ENCODE measurements at places on chromosomes 2 and 18. TPM values are rescaled to one million over a fixed set of nuclear protein-coding genes. Genes with fewer than 3 reads are reported as not detected.
A peak's percentile ranks its signal among the peaks of the same experiment; 100 is the strongest.

GRCh38 chr2:130911482-130911881, 74.8 kb downstream of the ARHGEF4 start:
- no peak for DNase-seq
- no peaks in the 10 kb centered on the region for H3K36me3 ChIP-seq
- no peak overlapping the region for H3K27ac ChIP-seq
- no peaks in the 10 kb centered on the region for H3K4me1 ChIP-seq
- H3K27me3 ChIP-seq = peaks cover 13% of the 10 kb centered on the region

DNA sequence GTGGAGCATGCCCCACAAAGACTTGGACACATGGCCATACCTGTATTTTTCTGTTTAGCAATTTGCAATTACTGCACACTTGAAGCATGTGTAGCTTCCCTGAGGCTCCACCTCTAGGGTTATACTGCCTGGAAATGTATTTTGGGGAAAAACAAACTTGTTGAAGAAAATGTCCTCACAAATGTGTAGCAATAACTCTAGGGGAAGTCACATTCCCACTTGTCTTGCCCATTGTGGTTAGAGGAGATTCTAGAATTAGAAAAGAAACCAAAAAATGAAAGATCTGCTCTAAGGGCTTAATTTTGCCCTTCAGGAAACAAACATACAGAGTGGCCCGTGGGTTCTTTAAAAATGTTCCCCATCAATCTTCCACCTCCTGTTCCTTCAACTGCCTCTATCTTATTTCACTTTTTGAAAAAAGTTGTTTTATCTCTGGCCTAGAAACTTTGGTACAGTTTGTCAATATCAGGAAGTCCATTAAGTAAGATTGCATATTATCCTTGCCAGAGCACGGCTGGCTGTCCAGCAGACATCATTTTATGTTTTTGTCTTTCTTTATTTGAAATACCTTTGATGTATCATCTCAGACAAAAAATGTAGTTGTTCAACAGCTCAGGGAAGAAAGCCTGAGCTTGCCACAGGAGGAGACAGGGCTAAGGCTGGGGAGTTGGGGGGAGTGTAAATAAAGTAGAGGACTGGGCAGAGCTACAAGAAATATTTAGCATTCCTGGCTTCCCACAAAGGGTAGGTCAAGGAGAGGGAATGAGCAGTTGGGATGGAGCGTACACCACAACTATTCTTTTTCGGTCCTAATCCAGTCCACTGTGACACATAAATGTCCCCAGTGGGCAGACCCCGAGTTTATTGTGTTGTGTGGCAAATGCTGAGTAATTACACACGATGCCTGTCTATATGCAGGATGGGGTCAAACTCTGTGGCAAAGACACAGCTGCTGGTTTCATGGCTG, 96.8 kb upstream of the CDC42EP3 start:
- H3K4me1 ChIP-seq = no peaks in the 10 kb centered on the region
- H3K27ac ChIP-seq = no peak overlapping the region
- H3K36me3 ChIP-seq = no peaks in the 10 kb centered on the region
- no peak overlapping the region for H3K4me3 ChIP-seq
- H3K27me3 ChIP-seq = peaks cover 5% of the 10 kb centered on the region
- DNase-seq = no peak

GRCh38 chr18:43627848-43628530, 350.7 kb upstream of the SYT4 start:
- H3K36me3 ChIP-seq = no peaks in the 10 kb centered on the region
- no peak overlapping the region for H3K4me3 ChIP-seq
- DNase-seq = no peak

- H3K27ac ChIP-seq = peak overlapping the region; percentile 87
- no peak for DNase-seq
- H3K27me3 ChIP-seq = no peaks in the 10 kb centered on the region
- peaks cover 19% of the 10 kb centered on the region for H3K4me1 ChIP-seq
These were observed 164.6 kb downstream of the LDLRAD4 start for GRCh38 chr18:13382954-13383827.

DNA sequence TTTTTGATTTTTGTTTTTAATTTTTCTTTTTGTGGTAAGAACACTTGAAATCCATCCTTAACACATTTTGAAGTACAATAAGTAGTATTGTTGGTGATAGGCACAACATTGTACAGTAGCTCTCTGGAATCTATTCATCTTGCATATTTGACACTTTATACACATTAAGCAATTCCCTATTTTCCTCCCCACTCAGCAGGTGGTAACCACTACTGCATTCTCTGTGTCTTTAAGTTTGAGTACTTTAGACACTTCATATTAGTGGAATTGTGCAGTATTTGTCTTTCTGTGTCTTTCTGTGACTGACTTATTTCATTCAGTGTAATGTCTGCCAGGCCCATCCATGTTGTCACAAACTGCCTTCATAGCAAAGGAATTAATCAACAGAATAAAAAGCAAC, 471.7 kb upstream of the CDH20 start:
- no peaks in the 10 kb centered on the region for H3K4me1 ChIP-seq
- H3K27me3 ChIP-seq = no peaks in the 10 kb centered on the region
- no peak overlapping the region for H3K4me3 ChIP-seq
- H3K27ac ChIP-seq = no peak overlapping the region

DNA sequence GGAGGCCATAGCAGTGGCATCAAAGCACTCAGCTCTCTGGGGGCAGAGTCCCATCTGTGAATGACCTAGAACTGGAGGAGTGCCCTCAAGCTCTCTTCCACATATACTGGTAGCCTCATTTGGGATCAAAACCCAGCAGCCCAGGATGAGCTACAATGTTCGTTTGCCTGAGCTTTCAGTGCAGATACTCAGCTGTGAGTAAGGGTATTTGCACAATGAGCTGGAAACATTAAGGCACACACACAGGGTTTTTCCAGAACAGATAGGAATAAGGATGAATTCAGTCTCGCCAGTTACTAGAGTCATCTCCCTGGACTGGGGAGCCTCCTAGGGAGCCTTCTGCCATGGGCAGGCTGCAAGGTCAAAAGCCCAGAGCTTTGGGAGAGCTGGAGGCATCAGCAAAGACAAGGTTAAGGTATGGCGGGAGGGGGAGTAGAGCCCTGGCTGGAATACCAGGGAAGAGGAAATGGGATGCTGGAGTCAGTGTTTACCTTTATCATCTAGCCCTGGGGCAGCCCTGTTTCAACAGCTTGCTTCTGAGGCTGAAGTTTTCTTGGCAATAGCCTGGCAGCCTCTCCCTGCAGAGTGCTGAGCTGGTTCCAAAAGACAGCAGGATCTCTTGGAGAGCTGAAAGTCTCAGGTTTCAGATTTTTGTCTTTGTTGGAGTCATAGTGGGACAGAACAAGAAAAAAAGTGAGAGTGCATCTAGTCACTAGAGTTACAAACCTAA, 187.7 kb downstream of the LOXHD1 start:
- H3K36me3 ChIP-seq = no peaks in the 10 kb centered on the region
- H3K27me3 ChIP-seq = peaks cover 12% of the 10 kb centered on the region
- H3K4me3 ChIP-seq = no peak overlapping the region
- no peaks in the 10 kb centered on the region for H3K4me1 ChIP-seq

DNA sequence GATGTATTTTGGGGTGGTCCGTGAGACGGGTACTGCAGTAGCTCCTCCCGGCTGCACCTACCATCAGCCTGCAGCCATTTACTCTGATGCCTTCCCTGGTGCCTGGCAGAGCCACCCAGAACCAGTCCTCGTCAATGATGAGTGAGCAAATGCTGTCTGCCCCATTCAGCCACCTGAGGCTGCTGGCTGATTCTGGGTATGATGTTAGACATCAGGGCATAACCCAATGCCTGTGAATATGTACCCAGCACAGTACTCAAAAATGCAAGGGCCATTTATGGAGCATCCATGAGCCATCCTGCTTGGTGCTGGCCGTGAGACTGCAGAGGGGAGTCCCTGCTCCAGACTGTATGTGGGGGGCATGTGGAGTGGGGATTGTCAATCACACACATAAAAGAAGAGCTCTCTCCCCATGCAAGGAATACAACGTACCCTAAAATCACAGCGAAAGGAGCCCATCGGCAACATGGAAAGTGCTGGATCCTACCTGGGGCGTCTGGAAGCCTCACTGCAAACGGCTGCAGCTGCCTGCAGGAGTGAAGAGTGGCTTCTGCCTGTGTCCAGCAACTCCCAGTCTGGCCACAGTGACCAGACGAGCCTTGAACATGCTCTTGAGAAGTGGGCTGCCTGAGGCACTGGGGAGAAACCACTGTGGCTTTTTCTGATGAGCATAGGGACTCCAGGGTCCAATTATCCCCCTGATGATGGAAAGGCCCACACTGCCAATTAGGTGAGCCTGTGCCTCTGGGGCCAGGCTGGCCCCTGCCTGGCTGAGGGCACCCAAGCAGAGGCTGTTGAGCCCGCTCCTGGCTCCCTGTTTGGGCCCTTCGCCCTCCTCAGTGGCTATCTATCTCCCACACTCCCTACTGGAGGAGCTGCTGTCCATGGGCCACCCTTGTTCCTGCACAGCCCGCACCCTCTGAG, 2.4 kb upstream of the OR6B2 start:
- H3K36me3 ChIP-seq = no peaks in the 10 kb centered on the region
- H3K4me1 ChIP-seq = no peaks in the 10 kb centered on the region
- H3K4me3 ChIP-seq = no peak overlapping the region
- peaks cover 15% of the 10 kb centered on the region for H3K27me3 ChIP-seq

- no peaks in the 10 kb centered on the region for H3K4me1 ChIP-seq
- DNase-seq = no peak
- no peaks in the 10 kb centered on the region for H3K36me3 ChIP-seq
- no peak overlapping the region for H3K27ac ChIP-seq
These were observed 1254.8 kb upstream of the CHAC2 start for GRCh38 chr2:52512760-52513159.

GRCh38 chr18:66457245-66457644, 146.6 kb downstream of the CDH19 start:
- H3K4me3 ChIP-seq = no peak overlapping the region
- H3K4me1 ChIP-seq = no peaks in the 10 kb centered on the region
- DNase-seq = no peak
- no peak overlapping the region for H3K27ac ChIP-seq
- H3K36me3 ChIP-seq = no peaks in the 10 kb centered on the region
- H3K27me3 ChIP-seq = no peaks in the 10 kb centered on the region

DNA sequence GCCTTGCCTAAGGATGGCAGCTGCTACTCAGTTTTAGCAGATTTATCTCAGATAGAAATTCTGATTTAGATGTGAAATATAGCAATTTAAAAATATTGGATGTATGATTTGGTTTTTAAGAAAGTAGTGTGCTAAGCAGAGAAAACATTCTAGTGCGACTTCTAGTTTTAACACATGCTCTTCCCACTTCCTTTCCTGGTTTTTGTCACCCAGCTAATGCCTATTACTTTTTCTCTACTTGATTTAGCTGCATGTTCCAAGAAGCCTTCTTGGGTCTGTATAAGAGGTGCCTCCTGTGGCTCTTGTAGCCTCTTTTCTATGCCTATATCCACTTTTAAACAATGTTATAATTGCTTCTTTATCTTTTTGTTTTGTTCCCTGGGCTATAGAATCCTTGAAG, 53.0 kb downstream of the GPD2 start:
- DNase-seq = no peak
- H3K4me3 ChIP-seq = no peak overlapping the region
- no peaks in the 10 kb centered on the region for H3K27me3 ChIP-seq
- H3K4me1 ChIP-seq = peaks cover 21% of the 10 kb centered on the region

DNA sequence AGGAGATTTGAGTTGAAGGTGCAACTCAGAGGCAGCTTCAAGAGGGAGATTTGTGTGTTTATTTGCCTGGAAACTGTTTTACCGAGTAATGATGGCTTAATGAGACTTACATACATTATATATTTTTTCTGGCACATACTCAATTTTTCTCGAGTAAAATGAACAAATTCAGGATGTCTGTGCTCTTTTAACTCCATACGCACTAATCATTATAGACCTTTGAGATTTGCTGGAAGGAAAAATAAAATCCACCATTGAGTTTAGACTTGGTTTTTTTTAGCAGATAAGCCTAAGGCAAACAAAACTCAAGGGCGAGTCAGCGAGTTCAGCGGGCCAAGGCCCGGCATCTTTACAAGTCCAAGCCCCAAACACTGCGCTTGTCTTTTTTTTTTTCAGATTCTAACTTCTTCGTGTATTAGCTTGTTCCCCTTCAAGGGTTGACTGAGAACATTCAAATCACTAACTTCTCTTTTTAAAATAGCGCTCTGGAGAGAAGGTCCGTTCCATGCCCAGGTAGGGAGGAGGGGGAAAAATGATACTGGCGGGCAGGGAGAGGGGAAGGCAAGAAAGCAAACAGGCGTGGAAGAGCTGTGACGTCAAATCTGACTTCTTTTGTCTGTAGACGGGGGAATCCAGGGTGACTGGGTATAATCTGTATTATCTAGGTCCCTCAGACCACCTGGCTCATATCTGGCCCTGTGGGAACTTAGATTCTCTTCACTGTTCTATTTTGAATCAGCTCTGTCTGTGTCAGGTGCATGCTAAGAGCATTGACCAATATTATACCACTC, 72.7 kb upstream of the MAP3K20 start:
- DNase-seq = no peak
- no peaks in the 10 kb centered on the region for H3K4me1 ChIP-seq
- peaks cover 15% of the 10 kb centered on the region for H3K27me3 ChIP-seq
- H3K36me3 ChIP-seq = no peaks in the 10 kb centered on the region

GRCh38 chr2:197256547-197257170, 53.9 kb downstream of the ANKRD44 start:
- H3K36me3 ChIP-seq = peaks cover 9% of the 10 kb centered on the region
- H3K4me1 ChIP-seq = peaks cover 75% of the 10 kb centered on the region
- no peaks in the 10 kb centered on the region for H3K27me3 ChIP-seq

- H3K27me3 ChIP-seq = peaks cover 2% of the 10 kb centered on the region
- no peaks in the 10 kb centered on the region for H3K4me1 ChIP-seq
- DNase-seq = no peak
- H3K4me3 ChIP-seq = no peak overlapping the region
- no peak overlapping the region for H3K27ac ChIP-seq
These were observed 116.1 kb downstream of the CYP26B1 start for GRCh38 chr2:72031346-72032110.

- no peak overlapping the region for H3K27ac ChIP-seq
- no peaks in the 10 kb centered on the region for H3K36me3 ChIP-seq
- H3K27me3 ChIP-seq = no peaks in the 10 kb centered on the region
- H3K4me1 ChIP-seq = no peaks in the 10 kb centered on the region
These were observed 17.0 kb upstream of the FRZB start for GRCh38 chr2:182883451-182883850.

DNA sequence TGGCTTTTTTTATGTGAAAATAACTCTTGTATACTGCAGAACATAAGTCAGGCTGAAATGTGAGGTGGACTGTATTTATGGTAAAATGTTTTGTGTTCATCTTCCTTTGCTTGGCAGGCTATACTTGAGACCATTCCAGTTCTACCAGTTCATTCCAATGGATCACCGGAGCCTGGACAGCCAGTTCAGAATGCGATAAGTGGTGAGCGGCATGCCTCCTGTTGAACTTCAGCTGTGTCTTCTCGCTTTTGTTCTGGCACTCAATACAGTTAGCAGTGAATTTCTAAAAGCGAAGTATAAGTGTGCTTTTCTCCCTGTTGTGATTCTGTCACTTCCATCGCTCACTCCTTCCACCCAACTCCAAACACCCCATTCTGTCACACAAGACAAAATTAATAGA, 138.5 kb downstream of the ARHGAP28 start:
- no peak overlapping the region for H3K27ac ChIP-seq
- H3K27me3 ChIP-seq = no peaks in the 10 kb centered on the region
- H3K36me3 ChIP-seq = no peaks in the 10 kb centered on the region
- H3K4me1 ChIP-seq = no peaks in the 10 kb centered on the region
- DNase-seq = no peak

- no peak overlapping the region for H3K27ac ChIP-seq
- peaks cover 49% of the 10 kb centered on the region for H3K36me3 ChIP-seq
- H3K4me1 ChIP-seq = no peaks in the 10 kb centered on the region
These were observed 21.3 kb downstream of the WDSUB1 start for GRCh38 chr2:159265171-159265576.

CAPN14 gene
- total RNA-seq = 3.3 TPM

CPO gene
- not detected for total RNA-seq

SPHKAP gene
- total RNA-seq = not detected

HOXD12 gene
- total RNA-seq = not detected

MAP3K20 gene
- total RNA-seq = 9.5 TPM

FAM228A gene
- total RNA-seq = not detected

PDE6D gene
- 35.7 TPM for total RNA-seq

TUBA3E gene
- total RNA-seq = not detected

Data from activated B cell treated with CpG ODN at 0.5 μM for 24 hours (primary cell).